ENCODE measurements at places on chromosomes 16 and 17.

- no peak for DNase-seq
These were observed 31.7 kb downstream of the RPH3AL start for GRCh38 chr17:320809-321385.

DNA sequence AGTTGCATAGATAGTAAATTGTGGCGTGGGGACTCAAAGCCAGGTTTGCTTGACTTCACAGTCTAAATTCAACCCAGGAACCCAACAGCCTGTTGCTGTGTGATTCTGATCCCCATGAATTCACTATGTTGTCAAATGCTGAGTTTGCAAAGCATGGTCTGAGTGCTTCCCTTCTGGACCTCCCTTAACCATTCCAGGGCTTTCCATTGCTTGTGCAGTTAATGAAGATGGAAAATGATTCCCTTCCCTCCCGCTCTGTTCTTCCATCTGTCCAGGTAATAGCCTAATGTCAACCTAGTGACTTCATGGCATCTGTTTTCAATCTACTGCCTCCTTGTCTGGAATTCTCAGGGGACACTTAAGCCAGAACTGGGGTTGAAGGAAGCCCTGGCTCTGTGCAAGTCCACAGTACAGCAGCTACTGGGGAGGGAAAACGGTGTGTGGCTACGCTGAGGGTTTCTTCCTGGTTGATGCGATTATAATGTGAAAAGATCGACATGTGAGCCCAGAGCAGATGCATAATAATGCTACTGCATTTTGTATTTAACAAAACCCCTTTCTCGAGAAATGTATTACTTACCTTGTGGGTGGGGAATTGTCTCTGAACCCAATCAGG is 206.7 kb downstream of the CDH13 start:
- DNase-seq = peak; percentile 31

DNA sequence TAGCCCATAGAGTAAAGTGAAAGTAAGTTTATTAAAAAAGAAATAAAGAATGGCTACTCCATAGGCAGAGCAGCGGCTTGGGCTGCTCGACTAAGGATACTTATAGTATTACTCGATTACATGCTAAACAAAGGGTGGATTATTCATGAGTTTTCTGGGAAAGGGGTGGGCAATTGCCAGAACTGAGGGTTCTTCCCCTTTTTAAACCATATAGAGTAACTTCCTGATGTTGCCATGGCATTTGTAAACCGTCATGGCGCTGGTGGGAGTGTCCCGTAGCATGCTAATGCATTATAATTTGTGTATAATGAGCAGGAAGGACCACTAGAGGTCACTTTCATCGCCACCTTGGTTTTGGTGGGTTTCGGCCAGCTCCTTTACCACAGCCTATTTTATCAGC is 13.3 kb upstream of the GAS7 start:
- no peak for DNase-seq

- DNase-seq = no peak
These were observed 53.5 kb upstream of the AKTIP start for GRCh38 chr16:53556521-53556920.

- DNase-seq = peak; percentile 63
These were observed 24.8 kb upstream of the BPTF start for GRCh38 chr17:67800495-67800928.

DNA sequence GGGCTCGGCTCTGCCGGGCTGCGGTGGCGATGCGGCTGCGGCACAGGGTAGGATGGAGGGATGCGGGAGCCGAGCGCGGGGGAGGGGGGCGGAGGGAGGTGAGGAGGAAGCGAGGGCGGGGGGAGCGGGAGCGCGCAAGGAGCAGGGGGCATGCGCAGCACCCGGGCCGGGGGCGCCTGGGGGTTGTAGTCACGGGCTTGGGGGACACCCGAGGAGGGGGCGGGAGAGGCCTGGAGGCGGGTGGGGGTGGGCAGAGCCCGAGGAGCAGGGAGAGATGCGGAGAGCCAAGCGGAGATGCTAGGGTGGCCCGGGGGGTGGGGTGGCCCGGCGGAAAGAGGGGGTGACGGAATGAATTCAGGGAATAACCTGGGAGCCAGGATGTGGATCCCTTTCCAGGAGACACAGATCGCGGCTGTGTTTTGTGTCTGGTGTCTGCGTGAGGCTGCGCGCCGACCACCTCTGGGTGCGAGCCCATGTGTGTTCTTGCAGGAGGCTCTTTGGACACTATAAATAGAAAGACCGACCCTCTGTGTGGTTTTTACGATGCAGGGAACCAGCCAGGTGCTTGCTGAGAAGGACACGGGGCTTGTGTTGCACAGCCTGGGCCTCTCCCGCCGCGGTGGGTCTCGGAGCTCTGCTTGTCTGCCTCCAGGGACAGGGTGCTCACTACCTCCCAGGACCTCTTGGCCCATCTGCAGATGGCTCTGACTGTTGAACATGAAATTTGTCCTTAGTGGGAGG is at the start of gene STX1B:
TSS of gene STX1B (minus strand) at position 54 of the 741 bp plus-strand sequence. CDS start 242 bp downstream, outside the sequence.
- DNase-seq = peak; percentile 58

GRCh38 chr16:89026121-89026612 is 49.2 kb upstream of the CBFA2T3 start:
- DNase-seq = peak; percentile 17

DNA sequence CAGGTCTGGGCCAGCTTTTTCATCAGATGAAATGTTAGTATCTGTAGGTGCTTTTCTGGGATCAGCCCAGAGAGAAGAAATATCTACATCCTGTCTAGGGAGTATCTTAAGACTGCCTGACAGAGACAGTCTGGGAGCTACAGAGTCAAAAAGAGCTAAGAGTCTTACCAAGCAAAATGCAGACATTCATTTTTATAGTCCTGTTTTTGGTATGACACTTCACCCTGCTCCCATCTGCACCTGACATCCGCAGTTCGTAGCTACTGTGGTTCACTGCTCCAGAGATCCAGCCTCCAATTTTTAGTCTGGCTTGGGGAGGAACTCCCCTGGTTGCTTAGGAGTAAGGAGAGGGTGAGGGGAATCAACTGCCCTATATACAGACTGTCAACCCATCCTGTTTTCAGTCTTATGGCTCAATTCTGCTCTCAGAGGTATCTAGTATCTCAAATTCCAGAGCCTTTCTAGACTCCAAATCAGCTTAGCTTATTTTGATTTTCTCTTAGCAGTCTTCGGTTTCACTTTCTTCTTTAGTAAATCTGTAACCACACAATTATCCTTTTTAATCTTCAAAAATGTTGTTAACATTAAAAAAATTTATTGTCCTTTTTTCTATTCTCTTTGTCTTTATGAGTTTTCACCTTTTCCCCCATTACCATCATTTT is 97.8 kb downstream of the TMEM100 start:
- DNase-seq = no peak

DNA sequence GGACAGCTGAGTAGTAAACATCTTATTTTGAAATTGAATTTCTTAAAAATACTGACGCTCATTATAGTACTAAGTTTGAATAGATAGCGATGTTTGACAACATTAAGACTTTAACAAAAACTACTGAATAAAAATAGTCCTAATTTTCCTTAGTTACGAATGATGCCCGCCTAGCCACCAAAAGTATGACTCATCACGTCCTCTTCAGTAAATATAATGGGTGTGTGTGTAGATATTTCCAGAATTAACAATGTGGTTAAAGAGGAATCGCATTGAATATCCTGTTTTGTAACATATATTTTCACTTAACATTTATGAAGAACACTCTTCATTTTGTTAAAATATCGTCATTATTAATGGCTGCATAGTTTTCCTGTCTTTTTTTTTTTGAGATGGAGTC is 187.6 kb downstream of the MYO1D start:
- no peak for DNase-seq

Measured in fibroblast of skin of right biceps (primary cell).